ENCODE measurements at places on chromosomes 7 and 10.

GRCh38 chr7:26658389-26659084, 205.9 kb downstream of the SKAP2 start:
- peak; percentile 96 for DNase-seq

- DNase-seq, result no peak
Measured at GRCh38 chr7:4470246-4470645, 211.8 kb upstream of the FOXK1 start.

DNA sequence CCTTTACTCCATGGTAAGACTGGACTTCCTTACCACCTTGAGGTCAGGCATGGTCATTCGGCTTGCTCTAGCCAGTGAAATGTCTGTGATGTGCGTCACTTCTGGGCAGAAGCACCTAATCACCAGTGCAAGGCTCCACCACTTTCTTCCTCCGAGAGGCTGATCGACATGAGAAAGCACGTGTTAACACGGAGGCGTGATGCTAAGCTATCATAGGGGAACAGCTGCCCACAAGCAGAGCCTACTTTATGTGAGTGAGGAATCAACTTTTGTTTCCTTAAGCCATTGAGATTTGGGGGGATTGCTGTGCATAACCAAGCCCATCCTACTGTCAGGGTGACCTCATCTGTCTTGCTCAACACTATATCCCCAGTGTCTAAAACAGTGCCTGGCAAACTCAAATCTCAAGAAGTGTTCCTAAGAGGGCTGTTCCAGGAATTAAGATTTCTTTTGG, 23.1 kb upstream of the SAR1A start:
- no peak for DNase-seq

- no peak for DNase-seq
Measured at GRCh38 chr7:139682136-139683013, 95.4 kb downstream of the HIPK2 start.

GRCh38 chr10:7272008-7272407, 138.8 kb downstream of the SFMBT2 start:
- DNase-seq, result no peak

DNA sequence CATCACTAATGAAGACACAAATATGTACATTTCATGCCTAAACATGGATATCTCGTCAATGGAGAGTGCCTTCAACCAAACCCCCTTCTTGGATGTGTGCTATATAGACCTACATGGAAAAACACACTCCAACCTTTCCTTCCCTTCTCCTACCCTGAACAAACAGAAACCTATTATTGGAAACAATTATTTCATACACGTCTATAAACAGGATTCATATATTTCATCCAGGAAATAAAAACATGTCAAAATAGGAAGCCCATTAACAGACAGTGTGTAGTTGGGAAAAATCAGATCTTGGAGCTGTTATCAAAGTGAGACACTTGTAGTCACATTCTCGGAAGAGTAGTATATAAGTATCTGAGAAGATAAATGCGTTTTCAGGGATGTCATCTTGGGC, 81.1 kb downstream of the NRP1 start:
- no peak for DNase-seq

Measured in NCI-H748 treated with DMSO at 0.1 percent for 48 hours (cell line).